Natural killer cell (primary cell): ENCODE measurements at places on chromosomes 2 and 18. TPM values are rescaled to one million over a fixed set of nuclear protein-coding genes. Genes with fewer than 3 reads are reported as not detected.

The MEP1B gene
- not detected for total RNA-seq

The ACMSD gene
- total RNA-seq, result not detected

The IL36G gene
- not detected for total RNA-seq

The SLC11A1 gene
- total RNA-seq, result 17.9 TPM

The DNER gene
- total RNA-seq, result not detected

The UGT1A8 gene
- total RNA-seq, result not detected

The AGXT gene
- total RNA-seq, result not detected

DNA sequence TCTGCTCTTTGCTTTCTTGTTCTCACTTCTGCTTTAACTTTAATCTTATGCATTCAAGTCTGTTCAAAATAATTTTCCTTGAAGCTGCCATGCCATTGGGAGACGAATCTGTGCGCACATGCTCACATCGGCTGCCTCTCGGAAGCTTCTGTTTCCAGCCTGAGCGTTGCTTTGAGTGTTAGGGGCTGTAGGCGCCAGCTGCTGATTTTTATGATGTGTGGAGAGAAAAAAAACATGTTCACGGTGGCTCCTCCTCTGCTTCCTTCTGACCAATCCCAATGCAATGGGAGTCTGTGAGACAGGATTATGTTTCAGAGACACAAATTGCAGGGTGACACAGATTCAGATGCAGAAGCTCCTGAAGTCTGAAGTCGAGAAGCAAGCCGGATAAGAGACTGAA, at the start of gene MC4R:
TSS of gene MC4R (minus strand) at position 180 of the 400 bp plus-strand sequence. CDS start 426 bp downstream, outside the sequence.
- no peak for DNase-seq
- no peaks in the 10 kb centered on the region for H3K36me3 ChIP-seq
- no peaks in the 10 kb centered on the region for H3K27me3 ChIP-seq
- H3K4me1 ChIP-seq, result no peaks in the 10 kb centered on the region

DNA sequence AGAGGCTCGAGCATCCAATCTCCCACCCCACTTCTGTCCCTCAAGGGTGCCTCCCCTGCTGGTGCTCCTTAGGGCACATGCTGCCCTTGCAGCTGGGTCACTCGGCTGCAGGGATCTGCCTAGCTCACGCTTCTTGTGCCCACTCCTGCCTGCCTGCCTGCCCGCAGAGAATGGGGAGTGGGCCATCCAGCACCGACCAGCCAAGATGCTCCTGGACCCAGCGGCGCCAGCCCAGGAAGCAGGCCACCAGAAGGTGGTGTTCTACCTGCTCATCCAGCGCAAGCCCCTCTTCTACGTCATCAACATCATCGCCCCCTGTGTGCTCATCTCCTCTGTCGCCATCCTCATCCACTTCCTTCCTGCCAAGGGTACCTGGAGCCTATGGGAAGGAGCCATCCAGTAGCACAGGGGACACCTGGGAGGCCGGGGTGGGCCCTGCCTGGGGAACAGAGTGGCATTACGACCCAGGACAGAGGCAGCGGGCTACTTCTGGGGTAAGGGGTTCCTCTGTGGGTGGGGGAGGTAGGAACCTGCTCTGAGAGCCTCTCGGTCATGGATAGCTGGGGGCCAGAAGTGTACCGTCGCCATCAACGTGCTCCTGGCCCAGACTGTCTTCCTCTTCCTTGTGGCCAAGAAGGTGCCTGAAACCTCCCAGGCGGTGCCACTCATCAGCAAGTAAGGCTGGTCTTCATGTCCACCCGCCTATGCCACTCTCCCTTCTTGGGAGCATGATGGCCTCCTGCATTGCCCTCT, 3.4 kb downstream of the CHRNG start:
- H3K4me3 ChIP-seq, result no peak overlapping the region
- H3K27me3 ChIP-seq, result no peaks in the 10 kb centered on the region
- peaks cover 13% of the 10 kb centered on the region for H3K4me1 ChIP-seq
- H3K27ac ChIP-seq, result no peak overlapping the region

DNA sequence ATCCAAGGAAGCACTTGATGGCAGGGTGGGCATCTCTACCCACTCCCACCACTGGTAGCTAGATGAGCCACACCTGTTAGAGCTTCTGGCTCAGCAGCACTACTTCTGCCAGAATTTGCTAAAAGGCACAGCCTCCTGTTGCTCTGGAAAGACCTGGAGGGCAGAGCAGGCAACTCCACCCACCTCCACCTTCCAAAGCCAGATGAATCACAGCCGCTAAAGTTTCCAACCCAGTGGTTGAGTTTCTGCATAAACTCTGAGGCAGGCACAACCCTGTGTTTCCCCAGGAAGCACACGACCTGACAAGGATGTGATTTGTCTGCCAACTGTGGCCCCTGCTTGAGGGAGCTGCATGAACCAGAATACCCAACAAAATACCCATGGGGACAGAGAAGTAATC, 111.6 kb upstream of the GCFC2 start:
- no peak overlapping the region for H3K4me3 ChIP-seq
- H3K27me3 ChIP-seq, result no peaks in the 10 kb centered on the region
- DNase-seq, result no peak
- H3K4me1 ChIP-seq, result no peaks in the 10 kb centered on the region

GRCh38 chr2:45300026-45300750, 290.9 kb upstream of the SIX2 start:
- no peaks in the 10 kb centered on the region for H3K36me3 ChIP-seq
- no peak overlapping the region for H3K27ac ChIP-seq
- no peak overlapping the region for H3K4me3 ChIP-seq
- no peaks in the 10 kb centered on the region for H3K27me3 ChIP-seq
- DNase-seq, result no peak

GRCh38 chr2:148646231-148646559, 1.6 kb downstream of the EPC2 start:
- peaks cover 11% of the 10 kb centered on the region for H3K27me3 ChIP-seq
- H3K27ac ChIP-seq, result peak overlapping the region; percentile 97
- peaks cover 11% of the 10 kb centered on the region for H3K4me1 ChIP-seq
- no peak for DNase-seq

- H3K4me3 ChIP-seq, result no peak overlapping the region
- H3K27me3 ChIP-seq, result no peaks in the 10 kb centered on the region
- no peak overlapping the region for H3K27ac ChIP-seq
- peaks cover 20% of the 10 kb centered on the region for H3K36me3 ChIP-seq
- peaks cover 14% of the 10 kb centered on the region for H3K4me1 ChIP-seq
These were observed 3.8 kb upstream of the IMP4 start for GRCh38 chr2:130338793-130339345.

- H3K27ac ChIP-seq, result peak overlapping the region; percentile 80
- H3K27me3 ChIP-seq, result no peaks in the 10 kb centered on the region
- peaks cover 88% of the 10 kb centered on the region for H3K4me1 ChIP-seq
These were observed 17.2 kb downstream of the MBP start for GRCh38 chr18:77115192-77115953.

- no peaks in the 10 kb centered on the region for H3K36me3 ChIP-seq
- no peaks in the 10 kb centered on the region for H3K4me1 ChIP-seq
These were observed 17.1 kb downstream of the SLC8A1 start for GRCh38 chr2:40434731-40435271.

DNA sequence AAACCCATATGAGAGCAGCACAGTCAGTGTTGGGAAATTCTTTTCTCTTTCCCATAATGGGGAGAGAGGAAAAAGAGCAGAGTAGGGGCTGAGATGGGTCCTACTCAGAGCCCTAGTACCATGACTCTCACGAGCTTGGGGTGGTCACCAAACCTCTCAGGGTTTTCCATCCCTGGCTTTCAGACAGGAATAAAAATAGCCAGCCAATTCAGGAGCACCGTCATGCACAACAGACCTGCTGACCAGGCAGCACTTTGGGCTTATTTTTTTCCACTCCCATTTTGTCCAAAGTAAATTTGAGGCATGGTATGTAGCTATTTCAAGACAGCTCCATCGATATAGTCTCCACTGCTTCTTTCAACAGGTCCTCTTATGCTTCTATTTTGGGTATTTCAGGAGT, 86.4 kb downstream of the TGFA start:
- no peak overlapping the region for H3K27ac ChIP-seq
- H3K4me1 ChIP-seq, result peaks cover 36% of the 10 kb centered on the region
- DNase-seq, result no peak
- no peaks in the 10 kb centered on the region for H3K36me3 ChIP-seq
- H3K4me3 ChIP-seq, result no peak overlapping the region

GRCh38 chr2:85672456-85672855, 4.5 kb upstream of the SFTPB start:
- no peaks in the 10 kb centered on the region for H3K36me3 ChIP-seq
- no peaks in the 10 kb centered on the region for H3K27me3 ChIP-seq
- no peak for DNase-seq
- H3K4me1 ChIP-seq, result peaks cover 9% of the 10 kb centered on the region

GRCh38 chr2:101205521-101206479, 46.9 kb upstream of the CNOT11 start:
- no peaks in the 10 kb centered on the region for H3K27me3 ChIP-seq
- no peaks in the 10 kb centered on the region for H3K36me3 ChIP-seq
- DNase-seq, result no peak
- H3K4me1 ChIP-seq, result peaks cover 5% of the 10 kb centered on the region
- H3K27ac ChIP-seq, result no peak overlapping the region
- no peak overlapping the region for H3K4me3 ChIP-seq

DNA sequence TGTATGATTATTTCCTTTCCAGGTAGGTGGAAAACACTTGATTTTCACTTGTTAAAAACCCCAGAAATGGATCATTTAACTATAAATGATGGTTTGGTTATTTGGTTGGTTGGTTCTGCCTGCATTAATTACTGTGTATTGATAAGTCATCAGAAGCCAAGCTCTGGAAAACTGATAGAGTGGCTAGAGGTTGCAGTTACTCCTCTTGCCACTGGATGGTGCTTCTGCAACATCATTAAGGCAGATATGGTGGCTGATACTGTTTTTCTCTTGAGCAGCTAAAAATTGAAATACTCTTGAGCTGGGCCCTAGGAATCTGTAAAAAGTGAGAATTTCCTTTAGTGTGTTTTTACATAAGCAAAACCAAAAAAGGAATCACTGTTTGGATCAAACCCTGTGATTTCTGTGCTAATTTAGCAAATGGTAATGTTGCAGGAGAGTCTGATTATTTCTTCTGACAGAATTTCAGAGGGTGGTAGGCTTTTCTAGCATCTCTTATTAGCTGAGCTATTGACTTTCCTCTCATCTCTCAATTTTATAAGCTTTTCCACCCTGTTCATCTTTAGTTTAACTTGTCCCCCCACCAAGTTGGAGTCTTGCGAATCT, 54.3 kb downstream of the RAB10 start:
- H3K27me3 ChIP-seq, result no peaks in the 10 kb centered on the region
- H3K4me1 ChIP-seq, result peaks cover 4% of the 10 kb centered on the region
- no peak overlapping the region for H3K4me3 ChIP-seq
- DNase-seq, result peak; percentile 62
- H3K27ac ChIP-seq, result no peak overlapping the region
- H3K36me3 ChIP-seq, result no peaks in the 10 kb centered on the region

DNA sequence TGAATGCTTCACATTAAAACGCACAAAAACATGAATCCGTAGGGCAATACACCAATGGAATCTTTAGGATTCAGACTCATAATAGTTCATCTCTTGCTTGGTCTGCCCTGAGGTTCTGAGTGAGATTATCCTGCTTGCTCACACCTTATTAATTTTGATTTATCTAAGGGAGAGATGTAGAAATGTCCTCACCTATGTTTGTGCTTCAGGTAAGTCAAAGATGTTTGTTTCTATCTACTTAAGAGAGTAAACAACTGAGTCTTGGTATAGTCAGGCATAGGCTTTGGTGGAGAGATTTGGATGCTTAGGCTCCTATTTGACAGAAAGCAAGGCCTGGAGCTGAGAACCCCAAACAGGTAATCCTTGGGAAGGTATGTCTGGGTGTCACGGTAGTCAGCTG, 231.0 kb upstream of the TNP1 start:
- no peak overlapping the region for H3K27ac ChIP-seq
- DNase-seq, result no peak
- H3K36me3 ChIP-seq, result no peaks in the 10 kb centered on the region
- no peak overlapping the region for H3K4me3 ChIP-seq

- H3K27me3 ChIP-seq, result no peaks in the 10 kb centered on the region
- no peak overlapping the region for H3K4me3 ChIP-seq
- DNase-seq, result no peak
- no peaks in the 10 kb centered on the region for H3K36me3 ChIP-seq
These were observed 36.3 kb downstream of the RTN4 start for GRCh38 chr2:55013936-55014335.

DNA sequence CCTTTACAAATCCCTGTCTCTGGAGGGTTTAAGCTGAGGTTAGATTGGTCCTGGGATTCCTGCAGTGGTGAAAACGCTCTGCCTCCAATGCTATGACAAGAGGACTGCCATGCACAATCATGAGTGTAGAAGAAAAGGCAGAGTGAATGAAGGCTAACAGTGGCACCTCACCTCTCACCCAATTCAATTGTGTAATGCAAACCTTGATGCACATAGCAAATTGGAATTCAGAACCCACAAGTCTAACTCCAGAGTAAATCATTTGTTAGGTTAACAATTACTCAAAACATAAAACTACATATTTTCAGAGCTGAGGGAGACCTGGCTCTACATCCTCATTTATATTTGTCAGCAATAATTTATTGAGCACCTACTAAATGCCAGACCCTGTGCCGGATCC, 1.8 kb downstream of the TGFBRAP1 start:
- H3K4me3 ChIP-seq, result no peak overlapping the region
- H3K27me3 ChIP-seq, result no peaks in the 10 kb centered on the region
- peaks cover 25% of the 10 kb centered on the region for H3K4me1 ChIP-seq
- DNase-seq, result no peak
- peak overlapping the region; percentile 67 for H3K27ac ChIP-seq
- no peaks in the 10 kb centered on the region for H3K36me3 ChIP-seq

GRCh38 chr18:5159080-5159479, 38.0 kb downstream of the AKAIN1 start:
- H3K4me1 ChIP-seq, result no peaks in the 10 kb centered on the region
- H3K4me3 ChIP-seq, result no peak overlapping the region
- H3K36me3 ChIP-seq, result no peaks in the 10 kb centered on the region
- DNase-seq, result peak; percentile 61
- no peaks in the 10 kb centered on the region for H3K27me3 ChIP-seq
- H3K27ac ChIP-seq, result no peak overlapping the region

GRCh38 chr2:3633089-3633981, 24.7 kb upstream of the ALLC start:
- no peaks in the 10 kb centered on the region for H3K36me3 ChIP-seq
- no peaks in the 10 kb centered on the region for H3K4me1 ChIP-seq
- no peak for DNase-seq
- no peak overlapping the region for H3K4me3 ChIP-seq

DNA sequence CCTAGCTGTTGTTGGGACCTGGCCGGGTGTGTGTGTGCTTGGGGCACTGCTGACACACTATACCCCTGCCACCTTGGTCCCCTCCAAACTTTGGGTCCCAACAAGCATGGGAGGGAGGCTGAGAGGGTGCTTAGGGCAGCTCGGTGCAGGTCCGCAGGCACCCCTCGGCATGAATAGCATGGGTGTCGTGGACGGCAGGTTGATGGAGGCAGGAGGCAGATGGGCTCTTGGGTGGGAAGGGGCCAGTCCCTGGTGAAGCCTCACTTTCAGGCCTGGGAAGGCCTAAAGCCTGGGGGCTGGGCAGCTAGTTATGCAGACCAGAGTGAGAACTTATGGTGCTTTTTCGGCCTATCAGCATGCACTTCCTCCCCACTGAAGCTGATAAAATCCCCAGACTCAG, 164.2 kb downstream of the CDH19 start:
- no peak for DNase-seq
- H3K27me3 ChIP-seq, result no peaks in the 10 kb centered on the region
- H3K4me1 ChIP-seq, result no peaks in the 10 kb centered on the region
- H3K36me3 ChIP-seq, result no peaks in the 10 kb centered on the region
- H3K27ac ChIP-seq, result no peak overlapping the region

- H3K4me1 ChIP-seq, result peaks cover 10% of the 10 kb centered on the region
- H3K27ac ChIP-seq, result no peak overlapping the region
- H3K4me3 ChIP-seq, result no peak overlapping the region
- DNase-seq, result no peak
- no peaks in the 10 kb centered on the region for H3K36me3 ChIP-seq
These were observed 13.4 kb downstream of the DNAJB2 start for GRCh38 chr2:219292616-219293015.
